ENCODE measurements at places on chromosomes 13 and 19. TPM values are rescaled to one million over a fixed set of nuclear protein-coding genes. Genes with fewer than 3 reads are reported as not detected.
A peak's percentile ranks its signal among the peaks of the same experiment; 100 is the strongest.

LRRC8E gene
- total RNA-seq = 0.13 TPM

GRCh38 chr13:106505732-106506131 is 29.7 kb downstream of the EFNB2 start:
- DNase-seq = no peak
- peaks cover 3% of the 10 kb centered on the region for H3K4me1 ChIP-seq
- H3K36me3 ChIP-seq = peaks cover 4% of the 10 kb centered on the region

DNA sequence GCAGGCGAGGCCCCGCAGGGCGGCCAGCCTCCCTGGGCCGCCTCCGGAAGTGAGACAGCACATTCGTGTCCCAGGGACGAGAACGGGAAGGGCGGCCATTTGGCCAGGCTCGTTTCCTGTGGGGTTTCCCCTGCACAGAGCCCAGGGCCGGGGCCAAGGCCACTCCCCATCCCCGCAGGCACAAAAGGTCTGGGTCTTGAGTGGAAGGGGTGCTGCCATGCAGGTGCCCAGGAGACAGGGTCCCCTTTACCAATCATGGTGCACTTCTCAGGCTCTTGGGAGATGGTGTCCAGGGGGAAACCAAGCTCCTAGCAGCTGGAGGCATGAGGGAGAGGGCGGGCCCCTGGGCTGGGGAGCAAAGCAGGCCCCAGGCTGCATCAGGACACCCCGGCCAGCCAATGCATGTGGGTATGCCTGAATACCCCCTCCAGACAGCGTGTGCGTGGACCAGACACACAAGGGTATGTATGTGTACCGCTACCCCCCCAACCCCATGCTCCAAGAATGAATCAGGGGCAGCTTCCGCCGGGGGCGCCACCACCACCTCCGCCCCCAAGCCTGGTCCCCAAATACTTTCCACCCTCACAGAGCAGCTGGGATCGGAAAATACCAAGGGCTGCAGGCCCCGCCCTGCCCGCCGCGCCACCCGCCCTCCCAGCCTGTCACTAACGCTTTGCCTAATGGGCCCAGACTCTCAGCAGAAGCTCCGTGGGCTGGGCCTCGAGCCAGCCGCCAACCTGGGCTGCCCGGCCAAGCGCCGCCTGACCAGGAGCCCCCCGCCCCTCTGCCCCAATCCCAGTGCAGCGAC is 37.6 kb upstream of the NANOS3 start:
- H3K27ac ChIP-seq = peak overlapping the region; percentile 98
- H3K4me1 ChIP-seq = peaks cover 76% of the 10 kb centered on the region
- H3K4me3 ChIP-seq = peak overlapping the region; percentile 87

GRCh38 chr19:49663224-49663623 is 2.4 kb downstream of the IRF3 start:
- H3K36me3 ChIP-seq = peaks cover 50% of the 10 kb centered on the region
- H3K4me3 ChIP-seq = no peak overlapping the region
- H3K27me3 ChIP-seq = no peaks in the 10 kb centered on the region
- DNase-seq = no peak
- peaks cover 26% of the 10 kb centered on the region for H3K4me1 ChIP-seq

DNA sequence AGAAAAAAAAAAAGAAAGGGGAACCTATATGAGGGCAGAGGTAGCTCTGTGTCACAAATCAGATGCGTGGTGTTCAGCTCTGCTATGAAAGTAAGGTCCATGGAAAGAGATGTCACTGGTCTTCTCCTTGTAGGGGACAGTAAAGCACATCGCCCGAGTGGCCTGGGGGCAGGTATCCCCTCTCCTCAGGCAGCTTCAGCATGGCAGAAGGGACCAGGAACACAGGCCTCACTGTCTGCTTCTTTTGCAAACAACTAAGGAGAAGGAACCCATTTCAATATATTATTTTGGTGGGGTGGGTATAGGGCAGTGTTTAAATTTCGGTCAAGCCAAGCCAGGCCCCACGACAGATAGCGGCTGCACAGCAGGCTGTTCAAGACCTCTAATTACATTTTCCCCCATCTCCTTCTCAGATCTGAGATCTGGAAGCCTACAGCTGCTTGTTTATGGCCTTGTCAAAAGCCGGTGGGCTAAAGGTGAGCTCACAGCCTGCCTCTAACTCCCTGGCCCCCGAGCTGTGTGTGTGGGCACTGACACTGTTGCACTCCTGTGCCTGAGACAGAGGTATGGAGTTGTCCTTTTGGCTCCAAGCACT is 72.8 kb downstream of the HSPH1 start:
- DNase-seq = no peak
- no peak overlapping the region for H3K27ac ChIP-seq
- H3K4me3 ChIP-seq = no peak overlapping the region
- H3K27me3 ChIP-seq = peaks cover 2% of the 10 kb centered on the region
- no peaks in the 10 kb centered on the region for H3K36me3 ChIP-seq

- H3K27ac ChIP-seq = no peak overlapping the region
- H3K4me3 ChIP-seq = no peak overlapping the region
- peaks cover 44% of the 10 kb centered on the region for H3K27me3 ChIP-seq
- H3K4me1 ChIP-seq = no peaks in the 10 kb centered on the region
- no peak for DNase-seq
These were observed 221.5 kb downstream of the TEX29 start for GRCh38 chr13:111541752-111542529.

- no peak for DNase-seq
- peaks cover 96% of the 10 kb centered on the region for H3K4me1 ChIP-seq
- H3K36me3 ChIP-seq = peaks cover 54% of the 10 kb centered on the region
- no peaks in the 10 kb centered on the region for H3K27me3 ChIP-seq
- H3K27ac ChIP-seq = peak overlapping the region; percentile 51
These were observed 55.5 kb downstream of the MLLT1 start for GRCh38 chr19:6224308-6224675.

- DNase-seq = peak; percentile 60
- peaks cover 48% of the 10 kb centered on the region for H3K36me3 ChIP-seq
- H3K4me1 ChIP-seq = peaks cover 26% of the 10 kb centered on the region
- peak overlapping the region; percentile 67 for H3K27ac ChIP-seq
These were observed 5.1 kb downstream of the CD37 start for GRCh38 chr19:49340069-49340864.

GRCh38 chr13:110507678-110508381 is 53.7 kb downstream of the RAB20 start:
- peaks cover 18% of the 10 kb centered on the region for H3K4me1 ChIP-seq
- peaks cover 80% of the 10 kb centered on the region for H3K36me3 ChIP-seq
- no peak overlapping the region for H3K4me3 ChIP-seq
- DNase-seq = no peak

Measured in muscle of leg (tissue), 16 donors.